CD4-positive, alpha-beta T cell (primary cell): ENCODE measurements at places on chromosomes 16 and 17.
A peak's percentile ranks its signal among the peaks of the same experiment; 100 is the strongest.

- no peak overlapping the region for H3K27ac ChIP-seq
- peaks cover 11% of the 10 kb centered on the region for H3K27me3 ChIP-seq
- no peak for DNase-seq
- H3K4me3 ChIP-seq = no peak overlapping the region
Measured at GRCh38 chr17:74569020-74570003, 2.0 kb upstream of the CD300H start.

- H3K36me3 ChIP-seq = no peaks in the 10 kb centered on the region
- no peaks in the 10 kb centered on the region for H3K4me1 ChIP-seq
- H3K27ac ChIP-seq = no peak overlapping the region
- no peak overlapping the region for H3K4me3 ChIP-seq
Measured at GRCh38 chr17:43737722-43738121, 20.9 kb downstream of the SOST start.

- no peaks in the 10 kb centered on the region for H3K27me3 ChIP-seq
- no peak overlapping the region for H3K4me3 ChIP-seq
- no peak for DNase-seq
- no peak overlapping the region for H3K27ac ChIP-seq
- H3K4me1 ChIP-seq = no peaks in the 10 kb centered on the region
Measured at GRCh38 chr17:64546716-64547115, 39.9 kb downstream of the CEP95 start.

- no peak for DNase-seq
- no peaks in the 10 kb centered on the region for H3K4me1 ChIP-seq
- no peak overlapping the region for H3K27ac ChIP-seq
- H3K4me3 ChIP-seq = no peak overlapping the region
Measured at GRCh38 chr17:57747221-57748017, 2.3 kb upstream of the CCDC182 start.

GRCh38 chr17:44552361-44552760, 4.9 kb upstream of the FZD2 start:
- H3K4me1 ChIP-seq = peaks cover 15% of the 10 kb centered on the region
- H3K27me3 ChIP-seq = peaks cover 37% of the 10 kb centered on the region

GRCh38 chr16:24139282-24139681, 116.9 kb upstream of the CACNG3 start:
- H3K36me3 ChIP-seq = peaks cover 24% of the 10 kb centered on the region
- no peak for DNase-seq
- no peak overlapping the region for H3K4me3 ChIP-seq

GRCh38 chr16:15605839-15606517, 37.0 kb downstream of the MARF1 start:
- peaks cover 97% of the 10 kb centered on the region for H3K36me3 ChIP-seq
- no peaks in the 10 kb centered on the region for H3K27me3 ChIP-seq

- H3K36me3 ChIP-seq = peaks cover under 1% of the 10 kb centered on the region
- H3K27me3 ChIP-seq = peaks cover 10% of the 10 kb centered on the region
- H3K4me3 ChIP-seq = peak within 1 kb of the TSS; percentile 29
- H3K27ac ChIP-seq = no peak within 1 kb of the TSS
- H3K4me1 ChIP-seq = peaks cover 51% of the 10 kb centered on the region
Measured at GRCh38 chr16:31471875-31472708, at the start of gene TGFB1I1. TGFB1I1 (plus strand) TSS chr16:31472152; CDS start chr16:31472189, 37 bp downstream.

DNA sequence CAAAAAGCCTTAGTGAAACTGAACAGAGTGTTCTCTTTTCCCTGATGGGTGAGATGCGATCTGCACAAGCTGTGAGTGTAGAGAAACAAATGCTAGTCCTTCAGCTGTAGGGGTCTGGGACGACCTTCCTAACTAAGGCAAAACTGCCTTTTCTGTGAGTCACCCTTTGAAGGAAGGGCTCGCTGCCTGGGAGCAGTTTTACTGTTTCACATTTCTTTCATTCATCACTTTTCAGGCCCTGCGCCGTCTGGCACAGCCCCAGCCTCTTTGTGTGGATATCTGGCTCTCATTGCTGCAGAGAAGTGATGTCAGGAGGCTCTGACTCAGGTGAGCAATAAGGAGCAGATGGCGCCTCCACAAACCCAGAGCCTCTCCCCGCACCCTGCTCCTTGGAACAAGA, 57.4 kb downstream of the HS3ST3A1 start:
- H3K27me3 ChIP-seq = no peaks in the 10 kb centered on the region
- no peaks in the 10 kb centered on the region for H3K36me3 ChIP-seq
- no peak for DNase-seq
- no peaks in the 10 kb centered on the region for H3K4me1 ChIP-seq
- no peak overlapping the region for H3K4me3 ChIP-seq

DNA sequence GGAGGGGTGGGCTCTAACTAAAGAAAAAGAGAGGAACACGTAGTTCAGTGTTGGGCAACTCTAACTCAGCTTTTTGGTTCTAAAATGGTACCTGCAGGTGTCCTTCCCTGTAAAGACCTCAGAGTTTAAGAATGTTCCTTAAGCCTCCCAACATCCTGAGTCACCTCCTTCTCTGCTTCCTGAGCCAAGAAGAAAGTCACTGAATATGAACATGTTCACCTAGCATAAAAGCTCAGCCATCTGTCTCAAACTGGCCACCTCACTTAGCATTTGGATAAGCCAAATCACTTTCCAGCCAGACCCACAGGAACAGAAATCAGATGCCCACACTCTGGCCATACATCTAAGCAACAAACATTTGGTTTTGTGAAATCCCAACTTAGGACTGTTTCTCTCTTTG, 3.7 kb downstream of the TMEM98 start:
- peaks cover 6% of the 10 kb centered on the region for H3K4me1 ChIP-seq
- no peak overlapping the region for H3K27ac ChIP-seq
- H3K27me3 ChIP-seq = peaks cover 50% of the 10 kb centered on the region
- H3K36me3 ChIP-seq = no peaks in the 10 kb centered on the region
- no peak overlapping the region for H3K4me3 ChIP-seq

DNA sequence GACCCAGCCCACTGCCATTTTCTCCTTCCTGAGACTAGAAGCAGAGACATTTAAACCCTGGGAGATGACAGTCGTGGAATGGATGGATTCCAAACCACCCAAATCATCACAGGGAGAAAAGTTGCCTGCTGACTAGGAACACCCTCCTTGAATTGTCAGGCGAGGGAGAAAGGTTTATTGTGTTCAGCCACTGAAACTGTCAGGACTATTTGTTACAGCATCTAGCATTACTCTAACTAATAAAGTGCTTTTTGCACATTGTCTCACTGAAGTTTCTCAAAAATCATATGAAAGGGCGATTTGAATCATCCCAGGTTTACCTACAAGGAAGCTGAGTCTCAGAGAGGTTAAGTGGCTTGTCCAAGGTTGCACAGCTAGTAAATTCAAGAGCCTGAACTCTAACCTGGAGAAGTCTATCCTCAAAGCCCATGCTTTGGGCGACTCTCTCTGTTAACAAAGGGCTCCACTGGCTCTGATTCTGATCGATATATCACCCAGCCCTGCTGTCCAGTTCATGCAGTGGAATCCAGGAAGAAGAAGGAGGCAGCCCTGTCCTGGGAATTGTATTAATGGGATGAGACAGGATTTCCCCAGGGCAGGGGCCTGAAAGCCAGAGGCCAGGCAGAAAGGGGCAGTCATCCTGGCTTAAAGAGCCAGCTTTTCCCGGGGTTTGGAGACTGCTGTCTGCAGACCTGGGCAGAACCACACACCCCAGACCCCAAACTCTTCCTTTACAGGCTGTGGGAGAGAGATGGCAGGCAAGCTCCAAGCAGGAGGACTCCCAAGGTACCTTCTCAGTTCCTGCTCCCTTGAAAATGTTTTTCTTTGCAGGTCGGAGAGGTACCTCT, 37.5 kb downstream of the IRX3 start:
- no peak overlapping the region for H3K27ac ChIP-seq
- peaks cover 4% of the 10 kb centered on the region for H3K27me3 ChIP-seq
- H3K4me1 ChIP-seq = no peaks in the 10 kb centered on the region
- no peaks in the 10 kb centered on the region for H3K36me3 ChIP-seq
- no peak overlapping the region for H3K4me3 ChIP-seq

DNA sequence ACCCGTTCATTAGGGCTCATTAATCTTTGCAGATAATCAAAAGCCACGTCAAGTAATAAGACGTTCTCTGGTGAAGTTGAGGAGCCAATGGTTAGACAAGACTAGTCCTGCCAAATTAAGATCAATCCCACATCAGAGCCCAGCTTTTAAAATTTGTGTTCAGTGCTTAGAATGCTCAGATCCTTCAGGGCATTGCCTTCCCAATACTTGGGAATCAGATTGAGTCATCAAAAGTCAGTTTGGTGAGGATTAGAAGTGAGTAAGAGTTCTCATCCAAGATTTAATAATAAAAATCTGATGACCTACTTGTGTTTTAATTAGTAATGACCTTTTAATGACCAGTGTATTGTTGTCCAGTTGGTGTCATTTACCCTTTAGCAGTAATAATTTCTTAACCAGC, 19.8 kb downstream of the MAP2K4 start:
- no peaks in the 10 kb centered on the region for H3K27me3 ChIP-seq
- no peak overlapping the region for H3K27ac ChIP-seq

- H3K4me3 ChIP-seq = no peak overlapping the region
- no peaks in the 10 kb centered on the region for H3K36me3 ChIP-seq
- H3K4me1 ChIP-seq = peaks cover 19% of the 10 kb centered on the region
- DNase-seq = peak; percentile 26
- H3K27me3 ChIP-seq = peaks cover 86% of the 10 kb centered on the region
Measured at GRCh38 chr17:72118335-72119076, 2.3 kb upstream of the SOX9 start.

DNA sequence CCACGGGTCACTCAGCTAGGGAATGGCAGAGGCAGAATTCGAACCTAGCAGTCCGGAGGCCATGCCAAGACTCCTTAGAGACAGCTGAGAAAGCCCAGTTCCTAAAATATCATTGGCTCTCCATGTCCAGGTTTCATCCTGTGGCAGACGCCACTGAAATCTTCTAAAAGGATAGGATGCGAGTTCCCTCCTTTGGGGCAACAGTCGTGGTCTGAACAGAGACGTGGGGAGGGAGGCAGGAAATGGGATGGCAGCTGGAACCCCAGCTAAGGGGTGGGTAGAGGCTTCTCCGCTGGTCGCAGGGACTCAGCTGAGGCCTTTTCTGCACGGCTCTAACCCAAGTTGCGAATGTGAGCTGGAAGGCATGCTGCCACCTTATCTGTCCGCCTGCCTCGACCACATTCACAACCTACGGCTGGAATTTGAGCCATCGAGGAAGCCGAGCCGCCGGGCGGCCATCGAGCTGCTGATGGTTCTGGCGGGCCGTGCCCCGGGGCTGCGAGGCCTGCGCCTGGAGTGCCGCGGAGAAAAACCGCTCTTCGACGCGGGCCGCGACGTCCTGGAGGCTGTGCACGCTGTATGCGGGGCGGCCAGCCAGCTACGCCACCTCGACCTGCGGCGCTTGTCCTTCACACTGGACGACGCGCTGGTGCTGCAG, 1.9 kb upstream of the HSF4 start:
- H3K36me3 ChIP-seq = no peaks in the 10 kb centered on the region
- peaks cover 59% of the 10 kb centered on the region for H3K27me3 ChIP-seq
- H3K4me3 ChIP-seq = peak overlapping the region; percentile 32
- H3K4me1 ChIP-seq = peaks cover 74% of the 10 kb centered on the region

DNA sequence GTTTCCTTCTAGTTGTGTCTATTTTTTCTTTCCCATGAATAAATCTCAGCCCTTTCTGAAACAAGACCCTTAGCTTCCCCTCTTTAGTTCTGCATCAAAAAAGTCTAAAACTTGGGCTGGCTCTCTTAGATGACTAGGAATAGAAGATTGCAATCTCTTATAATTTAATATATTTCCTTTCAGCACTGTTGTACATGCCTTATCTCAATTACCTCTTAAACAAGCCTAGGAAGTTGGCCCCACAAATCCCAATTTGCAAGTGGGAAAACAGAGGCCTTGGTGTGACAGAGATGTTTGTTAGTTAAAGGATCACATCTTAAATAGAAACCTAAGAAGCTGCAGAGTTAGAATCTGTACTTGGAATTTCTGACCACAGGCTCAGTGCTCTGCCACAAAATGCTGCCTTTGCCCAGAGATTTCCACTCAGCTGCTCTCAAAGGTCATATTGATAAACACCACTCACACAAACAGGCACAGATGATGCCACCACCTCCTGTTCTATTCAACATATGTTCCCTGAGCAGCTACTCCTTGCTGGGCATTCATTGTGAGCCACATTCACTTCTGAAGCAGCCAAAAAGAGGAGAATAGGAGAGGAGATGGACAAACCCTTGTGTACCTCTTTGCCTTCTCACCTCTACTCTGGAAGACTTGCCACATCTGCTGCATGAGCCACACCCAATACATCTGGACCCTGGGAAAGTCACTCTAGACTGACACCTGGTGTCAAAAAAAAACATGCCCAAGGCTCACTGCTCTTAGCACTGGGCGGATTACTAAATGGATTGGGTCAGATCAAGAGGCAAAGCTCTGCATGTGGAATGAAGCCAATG, 5.5 kb downstream of the CCDC182 start:
- H3K4me1 ChIP-seq = no peaks in the 10 kb centered on the region
- no peaks in the 10 kb centered on the region for H3K36me3 ChIP-seq
- H3K27me3 ChIP-seq = no peaks in the 10 kb centered on the region
- H3K4me3 ChIP-seq = no peak overlapping the region

GRCh38 chr16:25256695-25257469, 763 bp downstream of the ZKSCAN2 start:
- peak overlapping the region; percentile 52 for H3K27ac ChIP-seq
- peak overlapping the region; percentile 87 for H3K4me3 ChIP-seq
- peaks cover 11% of the 10 kb centered on the region for H3K36me3 ChIP-seq
- DNase-seq = no peak

DNA sequence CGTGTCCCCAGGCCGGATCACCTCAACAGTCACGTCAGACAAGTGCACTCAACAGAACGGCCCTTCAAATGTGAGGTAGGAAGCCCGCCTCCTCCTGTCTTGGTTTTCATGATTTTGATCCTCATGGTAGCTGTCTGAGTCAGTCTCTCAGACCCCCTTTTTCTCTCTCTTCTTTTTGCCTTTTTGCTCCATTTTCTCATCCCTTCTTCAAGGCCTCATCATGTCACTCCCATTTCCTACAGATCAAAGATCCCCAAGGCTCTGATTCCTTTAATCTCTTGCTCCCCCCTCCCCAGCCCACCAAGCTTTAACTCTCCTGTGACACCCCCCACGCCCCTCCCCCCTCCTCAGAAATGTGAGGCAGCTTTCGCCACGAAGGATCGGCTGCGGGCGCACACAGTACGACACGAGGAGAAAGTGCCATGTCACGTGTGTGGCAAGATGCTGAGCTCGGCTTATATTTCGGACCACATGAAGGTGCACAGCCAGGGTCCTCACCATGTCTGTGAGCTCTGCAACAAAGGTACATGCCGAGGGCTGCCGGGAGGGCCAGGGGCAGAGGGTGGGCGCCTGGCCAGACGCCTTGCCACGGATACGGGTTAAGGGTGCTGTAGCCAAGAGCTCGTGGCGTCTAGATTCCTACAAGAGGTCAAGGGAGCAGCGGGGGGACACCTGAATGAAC, 2.0 kb downstream of the MAZ start:
- no peaks in the 10 kb centered on the region for H3K27me3 ChIP-seq
- peak overlapping the region; percentile 56 for H3K4me3 ChIP-seq
- peaks cover 80% of the 10 kb centered on the region for H3K4me1 ChIP-seq
- DNase-seq = no peak
- H3K36me3 ChIP-seq = peaks cover 24% of the 10 kb centered on the region
- peak overlapping the region; percentile 92 for H3K27ac ChIP-seq

DNA sequence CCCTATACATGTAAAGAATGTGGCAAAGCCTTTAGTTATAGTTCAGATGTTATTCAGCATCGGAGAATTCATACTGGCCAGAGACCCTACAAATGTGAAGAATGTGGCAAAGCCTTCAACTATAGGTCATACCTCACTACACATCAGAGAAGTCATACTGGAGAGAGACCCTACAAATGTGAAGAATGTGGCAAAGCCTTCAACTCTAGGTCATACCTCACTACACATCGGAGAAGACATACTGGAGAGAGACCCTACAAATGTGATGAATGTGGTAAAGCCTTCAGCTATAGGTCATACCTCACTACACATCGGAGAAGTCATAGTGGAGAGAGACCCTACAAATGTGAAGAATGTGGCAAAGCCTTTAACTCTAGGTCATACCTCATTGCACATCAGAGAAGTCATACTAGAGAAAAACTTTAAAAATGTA, 42.5 kb downstream of the ZNF267 start:
- no peak overlapping the region for H3K4me3 ChIP-seq
- no peaks in the 10 kb centered on the region for H3K27me3 ChIP-seq
- peaks cover 53% of the 10 kb centered on the region for H3K36me3 ChIP-seq
